ENCODE measurements at places on chromosomes 11 and 22. TPM values are rescaled to one million over a fixed set of nuclear protein-coding genes. Genes with fewer than 3 reads are reported as not detected.
A peak's percentile ranks its signal among the peaks of the same experiment; 100 is the strongest.

The USH1C gene
- polyA plus RNA-seq, result 3.7 TPM

DNA sequence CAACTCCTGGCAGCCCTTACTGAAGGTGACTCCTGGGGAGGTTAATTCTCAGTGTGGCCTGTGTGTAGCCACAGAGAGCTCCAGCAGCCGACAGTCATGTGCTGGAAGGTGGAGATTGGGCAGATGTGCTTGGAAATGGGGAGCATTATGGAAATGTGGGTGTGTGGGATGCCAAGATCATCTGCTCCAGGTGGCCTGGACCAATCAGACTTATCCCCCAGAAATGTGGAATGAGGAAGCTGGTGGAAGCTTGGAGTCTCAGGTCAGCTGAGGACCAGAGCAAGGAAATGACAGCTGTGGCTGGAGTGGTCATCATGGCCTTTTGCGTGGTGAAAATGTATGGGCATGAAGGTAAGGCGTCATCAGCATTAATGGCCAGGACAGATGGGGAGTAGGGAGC is 234.0 kb downstream of the MIAT start:
- no peaks in the 10 kb centered on the region for H3K27me3 ChIP-seq
- H3K36me3 ChIP-seq, result no peaks in the 10 kb centered on the region
- H3K4me1 ChIP-seq, result peaks cover 6% of the 10 kb centered on the region
- no peak overlapping the region for H3K4me3 ChIP-seq
- no peak for DNase-seq

The CD248 gene
- 35.5 TPM for polyA plus RNA-seq

GRCh38 chr11:18715476-18715875 is 10.5 kb downstream of the IGSF22 start:
- no peaks in the 10 kb centered on the region for H3K4me1 ChIP-seq
- no peak overlapping the region for H3K27ac ChIP-seq
- H3K4me3 ChIP-seq, result no peak overlapping the region
- no peak for DNase-seq
- H3K27me3 ChIP-seq, result no peaks in the 10 kb centered on the region
- no peaks in the 10 kb centered on the region for H3K36me3 ChIP-seq

GRCh38 chr11:113685654-113686359 is 20.3 kb downstream of the TMPRSS5 start:
- no peak overlapping the region for H3K27ac ChIP-seq
- no peaks in the 10 kb centered on the region for H3K36me3 ChIP-seq
- H3K4me3 ChIP-seq, result no peak overlapping the region
- no peaks in the 10 kb centered on the region for H3K4me1 ChIP-seq
- no peak for DNase-seq

GRCh38 chr11:76765863-76766350 is 17.2 kb upstream of the TSKU start:
- peaks cover 59% of the 10 kb centered on the region for H3K4me1 ChIP-seq
- no peak overlapping the region for H3K4me3 ChIP-seq
- H3K27ac ChIP-seq, result peak overlapping the region; percentile 57
- DNase-seq, result no peak

The LMO2 gene
- polyA plus RNA-seq, result 18.3 TPM

The GLYAT gene
- 1.9 TPM for polyA plus RNA-seq

- H3K27me3 ChIP-seq, result no peaks in the 10 kb centered on the region
- no peak overlapping the region for H3K27ac ChIP-seq
- H3K4me3 ChIP-seq, result no peak overlapping the region
- no peak for DNase-seq
Measured at GRCh38 chr22:50732681-50733080, 5.3 kb upstream of the ACR start.

The CYB5R2 gene
- 263 TPM for polyA plus RNA-seq

DNA sequence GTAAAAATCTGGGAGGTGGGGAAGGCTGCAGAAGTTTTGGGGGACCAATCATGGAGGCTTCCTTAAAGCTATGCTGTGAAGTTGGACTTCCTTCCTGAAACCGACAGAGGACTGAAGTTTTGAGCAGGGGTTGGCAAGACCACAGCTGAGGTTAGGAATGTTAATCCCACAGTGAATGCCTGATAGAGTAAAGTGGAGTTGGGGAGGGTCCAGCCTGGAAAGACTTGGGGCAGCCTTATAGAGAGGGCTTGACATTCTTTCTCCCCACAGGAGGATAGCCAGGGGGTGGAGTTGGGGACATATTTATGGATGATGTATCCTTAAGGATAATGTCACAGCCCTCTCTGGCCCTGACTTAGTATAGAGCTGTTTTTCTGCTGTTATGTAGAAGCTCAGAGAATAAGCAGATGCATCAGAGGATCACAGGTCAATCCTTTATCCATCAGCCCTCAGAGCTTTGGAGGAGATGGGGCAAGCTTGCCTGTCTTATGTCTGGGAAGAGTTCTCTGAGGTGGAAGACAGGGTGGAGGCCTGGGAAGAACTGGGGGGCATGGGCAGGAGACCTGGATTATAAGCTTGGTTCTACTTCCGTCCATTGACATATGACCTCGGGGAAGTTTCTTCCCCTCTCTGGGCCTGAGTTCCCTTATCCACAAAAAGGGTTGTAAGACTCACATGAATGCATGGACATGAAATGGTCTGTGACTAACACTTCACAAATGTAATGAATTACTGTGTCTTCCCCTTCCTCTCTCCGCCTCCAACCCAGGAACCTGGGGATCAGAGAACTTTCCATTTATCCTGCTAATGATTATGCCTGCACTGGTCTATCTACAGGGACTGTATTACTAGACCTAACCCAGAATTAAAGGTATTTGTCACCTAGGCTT is 317.8 kb downstream of the MIAT start:
- no peaks in the 10 kb centered on the region for H3K4me1 ChIP-seq
- no peaks in the 10 kb centered on the region for H3K36me3 ChIP-seq
- DNase-seq, result no peak
- no peak overlapping the region for H3K4me3 ChIP-seq
- H3K27me3 ChIP-seq, result no peaks in the 10 kb centered on the region

- H3K4me1 ChIP-seq, result no peaks in the 10 kb centered on the region
- no peak overlapping the region for H3K27ac ChIP-seq
- no peak overlapping the region for H3K4me3 ChIP-seq
- H3K27me3 ChIP-seq, result no peaks in the 10 kb centered on the region
Measured at GRCh38 chr22:39915295-39915726, 14.4 kb downstream of the GRAP2 start.

GRCh38 chr22:45814198-45814597 is 142.6 kb downstream of the ATXN10 start:
- H3K27ac ChIP-seq, result no peak overlapping the region
- no peak for DNase-seq
- H3K4me1 ChIP-seq, result peaks cover 12% of the 10 kb centered on the region
- H3K27me3 ChIP-seq, result no peaks in the 10 kb centered on the region
- H3K4me3 ChIP-seq, result no peak overlapping the region
- no peaks in the 10 kb centered on the region for H3K36me3 ChIP-seq

GRCh38 chr11:9992306-9992705 is 301.7 kb downstream of the SBF2 start:
- no peaks in the 10 kb centered on the region for H3K36me3 ChIP-seq
- no peak overlapping the region for H3K27ac ChIP-seq
- H3K4me3 ChIP-seq, result no peak overlapping the region
- H3K4me1 ChIP-seq, result no peaks in the 10 kb centered on the region

GRCh38 chr11:113828191-113828590 is 47.2 kb downstream of the USP28 start:
- H3K27me3 ChIP-seq, result no peaks in the 10 kb centered on the region
- H3K4me1 ChIP-seq, result no peaks in the 10 kb centered on the region
- no peak for DNase-seq
- H3K4me3 ChIP-seq, result no peak overlapping the region
- no peaks in the 10 kb centered on the region for H3K36me3 ChIP-seq
- no peak overlapping the region for H3K27ac ChIP-seq

The LMO1 gene
- 1.3 TPM for polyA plus RNA-seq

DNA sequence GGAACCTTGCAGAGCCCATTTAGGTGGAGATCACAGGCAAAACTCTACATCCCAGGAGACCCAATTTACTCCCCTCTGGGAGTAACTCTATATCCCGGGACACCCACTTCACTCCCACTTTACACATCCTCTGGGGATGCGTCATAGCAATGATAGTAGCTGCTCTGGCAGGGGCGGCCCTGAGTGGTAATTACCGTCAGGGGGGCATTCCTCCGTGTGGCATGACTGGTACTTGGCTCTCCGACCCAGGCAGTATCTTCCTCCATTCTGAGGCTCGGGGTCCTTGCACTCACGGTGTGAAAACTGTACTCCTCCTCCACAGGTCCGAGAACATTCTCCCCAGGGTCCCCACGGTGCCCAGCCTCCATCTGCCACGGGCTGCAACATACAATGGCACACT is 17.2 kb downstream of the ADAMTS8 start:
- no peak overlapping the region for H3K4me3 ChIP-seq
- H3K27me3 ChIP-seq, result no peaks in the 10 kb centered on the region
- H3K36me3 ChIP-seq, result no peaks in the 10 kb centered on the region
- no peak overlapping the region for H3K27ac ChIP-seq
- no peaks in the 10 kb centered on the region for H3K4me1 ChIP-seq

DNA sequence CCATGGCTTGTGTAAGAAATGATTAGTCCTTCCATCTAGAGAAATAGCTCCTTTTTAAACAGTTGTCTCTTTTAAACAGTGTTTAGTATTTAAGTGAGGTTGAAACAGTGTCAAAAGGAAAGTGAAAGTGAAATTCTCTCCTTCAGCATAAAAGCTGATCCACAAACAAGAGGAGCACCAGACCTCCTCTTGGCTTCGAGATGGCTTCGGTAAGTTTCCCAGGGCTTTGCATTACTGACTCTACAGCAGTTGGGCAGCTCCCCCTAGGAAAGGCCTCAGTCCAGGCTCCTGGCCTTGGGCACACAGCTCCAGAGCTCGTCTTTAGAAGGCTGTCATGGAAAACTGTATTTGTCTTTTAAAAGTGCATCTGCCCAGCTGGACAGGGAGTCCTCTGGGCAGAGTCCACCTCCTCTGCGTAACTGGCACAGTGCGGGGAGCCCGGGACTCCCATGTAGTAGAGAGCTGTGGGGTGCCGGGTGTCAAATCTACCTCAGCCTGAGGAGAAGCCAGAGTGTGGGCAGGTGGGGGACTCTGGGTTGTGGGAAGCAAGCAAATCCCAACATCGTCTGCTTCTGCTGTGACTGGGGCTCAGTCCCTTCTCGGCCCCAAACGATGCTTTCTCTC is at the start of gene PLAAT4:
Gene PLAAT4, plus strand, starts transcription at position 140 of the 624 bp plus-strand sequence. Its CDS starts 61 bp downstream, at position 201.
- peaks cover 22% of the 10 kb centered on the region for H3K4me1 ChIP-seq
- peak within 1 kb of the TSS; percentile 40 for H3K4me3 ChIP-seq
- peak; percentile 61 for DNase-seq

DNA sequence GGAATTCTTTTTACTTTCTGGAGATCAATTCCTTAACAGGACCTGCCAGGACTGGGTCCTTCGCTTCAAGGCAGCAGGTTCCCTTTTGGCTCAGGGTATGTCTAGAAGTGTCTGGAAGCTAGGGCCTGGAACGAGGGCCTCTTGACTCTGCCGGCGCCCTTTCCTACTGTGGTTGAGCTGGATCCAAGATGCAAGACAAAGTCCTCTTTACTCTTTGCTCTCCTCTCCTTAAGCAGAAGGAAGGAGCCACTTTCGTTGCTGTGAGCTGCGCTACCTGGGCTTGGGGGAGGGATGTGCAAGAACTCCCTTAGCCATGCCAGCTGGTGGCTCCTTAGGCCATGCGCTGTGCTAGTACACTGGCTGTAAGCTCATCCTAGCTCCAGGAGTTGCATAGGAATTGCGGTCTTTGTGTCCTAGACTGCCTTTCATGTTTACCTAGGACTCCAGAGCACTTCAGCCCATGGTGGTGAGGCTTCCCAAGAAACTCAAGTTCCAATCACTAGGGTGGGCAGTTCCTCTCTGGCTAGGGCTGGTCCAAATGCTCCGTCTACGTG is 18.1 kb downstream of the GLB1L2 start:
- DNase-seq, result no peak
- no peak overlapping the region for H3K4me3 ChIP-seq
- H3K27ac ChIP-seq, result no peak overlapping the region
- H3K36me3 ChIP-seq, result no peaks in the 10 kb centered on the region
- no peaks in the 10 kb centered on the region for H3K27me3 ChIP-seq

DNA sequence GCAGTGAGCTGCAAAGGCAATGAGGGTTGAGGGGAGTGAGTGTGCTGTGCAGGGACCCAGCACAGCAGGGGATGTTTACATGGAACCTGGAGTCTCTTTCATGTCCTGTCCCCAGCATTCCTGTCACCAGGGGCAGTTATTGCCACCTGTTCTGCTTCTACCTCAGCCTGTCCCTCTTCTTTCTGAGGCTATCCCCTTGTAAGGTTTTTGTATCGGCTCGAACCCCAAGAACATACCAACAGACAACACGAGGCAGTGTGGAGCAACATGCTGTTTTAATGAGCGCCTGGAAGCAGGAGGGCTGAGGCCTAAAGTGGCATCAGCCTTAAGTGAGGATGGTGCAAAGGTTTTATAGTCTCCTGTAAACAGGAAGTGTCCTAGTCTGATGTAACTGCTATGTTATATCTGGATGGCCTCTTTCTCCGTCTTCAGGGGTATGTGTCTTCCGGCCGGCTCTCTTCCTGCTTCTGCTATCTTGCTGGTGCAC is 3.9 kb downstream of the SCGB2A2 start:
- H3K27me3 ChIP-seq, result no peaks in the 10 kb centered on the region
- H3K4me3 ChIP-seq, result no peak overlapping the region
- DNase-seq, result no peak

- H3K27ac ChIP-seq, result no peak overlapping the region
- peaks cover 4% of the 10 kb centered on the region for H3K4me1 ChIP-seq
- H3K36me3 ChIP-seq, result no peaks in the 10 kb centered on the region
- H3K4me3 ChIP-seq, result no peak overlapping the region
- DNase-seq, result peak; percentile 88
Measured at GRCh38 chr11:110173811-110174644, 80.8 kb downstream of the ZC3H12C start.

DNA sequence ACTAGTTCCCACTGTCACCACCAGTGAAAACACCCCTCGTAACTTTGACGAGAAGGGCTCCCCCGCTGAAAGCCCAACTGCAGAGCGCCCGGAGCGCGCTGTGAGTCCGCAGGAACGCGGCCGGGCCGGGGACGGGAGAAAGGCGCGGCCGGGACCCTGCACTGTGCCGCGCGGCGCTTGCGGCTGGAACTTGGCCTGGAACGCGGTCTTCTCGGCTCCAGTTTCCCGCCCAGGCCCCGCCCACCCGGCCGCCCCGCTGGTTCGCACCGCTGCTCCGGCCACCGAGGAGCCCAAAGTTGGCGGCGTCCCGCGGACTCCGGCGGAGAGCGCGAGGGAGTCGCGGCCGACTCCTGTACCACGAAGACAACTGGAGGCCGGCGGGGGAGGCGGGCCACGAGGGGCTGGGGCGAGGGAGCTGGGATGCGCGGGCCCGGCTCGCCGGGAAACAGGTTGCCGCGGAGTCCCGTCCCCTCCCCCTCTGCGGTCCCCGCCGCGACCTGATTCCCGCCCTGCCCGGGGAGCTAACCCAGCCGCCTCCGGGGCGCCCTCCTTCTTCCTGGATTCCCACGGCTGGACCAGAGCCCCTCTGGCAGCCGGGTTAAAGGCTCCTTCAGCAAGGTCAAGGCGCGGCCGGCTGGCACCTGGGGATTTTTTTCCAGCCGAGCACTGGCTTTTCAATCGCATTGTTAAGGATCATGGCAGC is 3.4 kb downstream of the TENM4 start:
- no peaks in the 10 kb centered on the region for H3K27me3 ChIP-seq
- H3K27ac ChIP-seq, result no peak overlapping the region
- H3K4me1 ChIP-seq, result peaks cover 6% of the 10 kb centered on the region
- no peaks in the 10 kb centered on the region for H3K36me3 ChIP-seq
- DNase-seq, result peak; percentile 70

GRCh38 chr22:31238057-31238456 is 26.0 kb downstream of the LIMK2 start:
- H3K4me3 ChIP-seq, result no peak overlapping the region
- no peaks in the 10 kb centered on the region for H3K36me3 ChIP-seq
- no peaks in the 10 kb centered on the region for H3K27me3 ChIP-seq
- H3K4me1 ChIP-seq, result no peaks in the 10 kb centered on the region
- H3K27ac ChIP-seq, result no peak overlapping the region

Data from testis (tissue), 5 donors.